COR-L47 (cell line): ENCODE measurements at places on chromosomes 5 and 9.
A peak's percentile ranks its signal among the peaks of the same experiment; 100 is the strongest.

- DNase-seq, result no peak
These were observed 5.8 kb downstream of the ABITRAM start for GRCh38 chr9:108939975-108940374.

GRCh38 chr5:25301836-25302235 lies 657.1 kb upstream of the CDH10 start:
- no peak for DNase-seq

DNA sequence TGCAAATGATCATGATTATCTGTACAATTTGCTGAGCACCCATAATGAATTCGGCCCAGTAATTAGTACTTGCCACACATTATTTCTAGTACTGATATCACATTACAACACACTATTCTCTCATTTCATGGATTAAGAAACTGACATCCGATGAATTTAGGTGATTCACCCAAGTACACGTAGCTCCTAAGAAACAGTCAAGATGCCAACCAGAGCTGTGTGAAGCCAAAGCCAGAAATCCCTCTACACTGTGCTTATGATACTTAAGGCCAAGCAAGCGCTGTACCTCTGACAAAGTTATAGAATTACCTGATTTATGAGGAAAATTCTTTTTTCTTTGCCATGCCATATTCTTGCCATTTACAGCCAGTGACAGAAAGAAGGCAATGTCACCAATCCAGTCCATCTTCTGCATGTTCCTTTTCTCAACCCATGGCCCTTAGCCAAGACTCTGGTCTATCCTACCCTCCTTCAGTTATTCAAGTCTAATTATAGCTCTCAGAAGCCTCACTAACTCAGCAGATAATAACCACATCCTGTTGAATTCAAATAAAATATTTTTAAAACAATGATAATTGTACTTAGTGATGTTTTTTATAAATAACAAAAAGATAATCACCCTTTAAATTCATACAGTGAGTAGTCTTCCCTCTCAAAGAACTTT lies 74.3 kb upstream of the PTGER4 start:
- DNase-seq, result no peak

GRCh38 chr5:51194671-51195070 lies 188.6 kb upstream of the ISL1 start:
- DNase-seq, result peak; percentile 8
